Mesenteric fat pad (tissue), 1 donor: ENCODE measurements at places on chromosomes 6 and 20. TPM values are rescaled to one million over a fixed set of nuclear protein-coding genes. Genes with fewer than 3 reads are reported as not detected.

PDE10A gene
- total RNA-seq = 15.6 TPM

XKR7 gene
- not detected for total RNA-seq

NKX2-4 gene
- not detected for total RNA-seq

GRCh38 chr6:9982215-9982614, 432.7 kb downstream of the TFAP2A start:
- DNase-seq = no peak

DNA sequence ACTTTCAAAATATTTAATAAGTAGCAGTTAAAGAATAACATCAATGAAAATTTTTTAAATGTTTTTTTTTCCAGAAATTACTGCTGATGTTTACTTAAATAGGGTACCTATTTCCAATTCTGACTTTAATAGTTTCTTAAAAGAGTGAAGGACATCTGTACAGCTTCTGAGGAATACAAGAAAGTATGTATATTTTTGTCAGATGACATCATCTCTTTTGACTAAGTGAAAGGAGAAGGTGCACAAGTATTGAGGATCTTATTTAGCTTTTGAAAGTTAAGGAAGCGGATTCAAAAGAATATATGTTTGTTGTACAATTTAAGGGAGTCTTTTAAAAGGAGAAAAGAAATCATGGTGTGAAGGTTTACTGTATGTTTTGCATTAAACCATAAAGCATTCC, 90.0 kb upstream of the SLC35B3 start:
- no peak for DNase-seq

GRCh38 chr6:90894285-90895130, 307.6 kb upstream of the MAP3K7 start:
- no peak for DNase-seq
